H4 (cell line): ENCODE measurements at places on chromosomes 5 and 9. TPM values are rescaled to one million over a fixed set of nuclear protein-coding genes. Genes with fewer than 3 reads are reported as not detected.
A peak's percentile ranks its signal among the peaks of the same experiment; 100 is the strongest.

- DNase-seq = peak; percentile 63
Measured at GRCh38 chr5:72355706-72356299, 35.6 kb downstream of the PTCD2 start.

DND1 gene
- total RNA-seq = 0.37 TPM in 1 of 2 replicates, not detected in the other

- no peak for DNase-seq
Measured at GRCh38 chr9:111064160-111064837, 26.0 kb upstream of the LPAR1 start.

FLT4 gene
- 0.04 TPM in 1 of 2 replicates, not detected in the other for total RNA-seq

DNA sequence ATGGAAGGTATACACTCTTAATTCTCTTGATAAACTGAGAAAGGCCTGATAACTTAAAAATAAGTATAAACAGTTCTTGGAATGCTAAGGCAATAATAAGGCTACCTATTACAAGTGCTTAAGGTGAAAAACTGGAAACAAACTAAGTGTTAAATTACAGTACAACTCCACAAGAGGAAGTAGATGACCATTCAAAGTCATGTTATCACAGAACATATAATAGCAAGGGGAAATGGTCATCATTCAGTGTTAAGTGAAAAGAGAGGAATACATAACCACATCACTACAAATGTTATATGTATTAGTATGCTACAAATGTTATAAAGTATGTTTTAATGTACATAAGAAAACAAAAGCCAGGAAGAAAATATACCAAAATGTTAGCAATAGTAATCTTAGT lies 135.9 kb downstream of the CCDC192 start:
- no peak for DNase-seq

DNA sequence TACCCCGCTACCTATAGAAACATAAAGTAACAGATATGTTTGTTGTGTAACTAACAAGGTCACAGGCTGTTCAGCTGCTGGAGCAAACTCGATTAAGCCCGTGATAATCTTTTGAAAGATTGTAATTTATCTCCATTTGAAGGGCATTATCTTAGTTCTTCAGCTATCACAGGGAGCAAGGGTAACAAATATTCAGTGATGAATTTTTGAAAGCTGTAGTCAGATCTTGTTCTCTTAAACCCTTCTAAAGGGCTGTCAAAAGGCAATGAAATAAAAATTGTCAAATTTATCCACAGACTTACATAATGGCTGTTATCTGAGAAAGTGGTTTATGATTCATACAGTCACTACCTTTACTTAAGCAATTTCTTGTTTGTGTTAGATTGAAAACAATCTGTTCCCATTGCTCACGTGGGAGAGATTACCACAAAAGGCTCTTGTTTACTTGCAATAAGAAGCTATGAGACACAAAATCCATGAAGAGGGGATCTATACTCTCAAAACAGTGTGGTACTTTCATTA lies 78.3 kb upstream of the ZNF608 start:
- DNase-seq = peak; percentile 75

DNA sequence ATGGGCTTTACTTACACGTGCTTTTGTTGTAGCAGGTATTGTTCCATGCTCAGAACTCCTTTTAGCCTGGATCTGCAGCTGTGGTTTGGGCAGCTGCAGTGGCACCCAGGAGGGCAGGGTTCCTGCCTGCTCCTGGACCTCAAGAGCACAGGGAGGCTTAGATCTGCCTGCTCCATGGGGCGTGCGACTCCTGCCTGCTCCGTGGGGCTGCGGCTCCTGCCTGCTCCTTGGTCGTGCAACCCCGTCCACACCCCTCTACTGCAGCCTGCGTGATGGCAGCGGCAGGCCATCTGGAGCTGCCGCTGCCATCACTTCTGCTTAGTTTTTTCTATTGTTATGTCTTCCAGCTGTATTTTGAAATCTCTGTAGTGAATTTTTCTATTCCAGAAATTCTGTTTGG lies 11.7 kb upstream of the UGT3A2 start:
- DNase-seq = no peak

DNA sequence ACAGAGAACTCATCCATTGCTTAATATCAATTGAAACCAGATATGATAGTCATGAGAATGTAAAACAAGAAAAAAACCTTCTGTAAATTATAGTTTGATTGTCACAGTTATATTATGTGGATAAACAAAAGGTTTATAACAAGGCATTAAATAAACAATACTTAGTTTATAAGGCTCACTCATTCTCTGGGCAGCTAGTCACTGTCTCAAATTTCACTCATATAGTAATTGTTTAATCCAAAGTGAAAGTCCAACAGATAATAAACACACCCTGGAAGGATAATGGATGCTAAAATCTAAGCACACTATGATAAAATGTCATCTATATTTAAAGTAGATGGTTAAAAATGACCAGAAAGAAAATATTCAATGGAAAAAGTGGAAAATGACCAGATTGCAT lies 30.8 kb upstream of the SLC12A2 start:
- no peak for DNase-seq

TICAM2 gene
- total RNA-seq = 0.16 and 4.5 TPM in 2 replicates

GRCh38 chr5:8446179-8446578 lies 577.2 kb downstream of the MTRR start:
- no peak for DNase-seq

- DNase-seq = peak; percentile 82
Measured at GRCh38 chr5:18000744-18001143, 366.5 kb downstream of the TAF11L14 start.

TMEM252 gene
- not detected in 2 replicates for total RNA-seq

- peak; percentile 71 for DNase-seq
Measured at GRCh38 chr5:17340819-17341218, 123.4 kb downstream of the BASP1 start.

TCF7 gene
- total RNA-seq = 1.5 and 2.9 TPM in 2 replicates

GRM6 gene
- not detected in 2 replicates for total RNA-seq

- DNase-seq = no peak
Measured at GRCh38 chr5:71695595-71695994, 23.5 kb upstream of the CARTPT start.

FAT2 gene
- total RNA-seq = 0.06 and 0.10 TPM in 2 replicates

GRCh38 chr9:82549174-82549821 lies 513.6 kb downstream of the RASEF start:
- DNase-seq = no peak

DNA sequence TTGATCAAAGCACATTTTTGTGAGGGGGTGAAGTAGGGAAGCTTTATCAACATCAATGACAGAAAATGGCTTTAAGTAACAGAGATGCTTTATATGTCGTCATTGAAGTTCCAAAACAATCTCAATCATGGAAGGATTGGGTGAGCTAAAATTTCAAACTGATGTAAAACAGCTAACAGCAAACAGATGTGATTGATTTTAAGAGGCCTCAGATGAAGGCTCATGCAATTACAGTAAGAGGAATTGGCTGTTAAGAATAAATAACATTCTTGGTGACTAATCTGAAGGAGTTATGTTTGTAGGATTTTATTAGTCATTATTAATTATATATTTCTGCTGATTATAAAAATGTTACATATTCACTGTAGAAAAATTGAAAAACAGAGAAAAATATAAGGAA lies 63.5 kb upstream of the PUM3 start:
- no peak for DNase-seq
